ELR (cell line): ENCODE measurements at places on chromosomes 5 and 9.
A peak's percentile ranks its signal among the peaks of the same experiment; 100 is the strongest.

DNA sequence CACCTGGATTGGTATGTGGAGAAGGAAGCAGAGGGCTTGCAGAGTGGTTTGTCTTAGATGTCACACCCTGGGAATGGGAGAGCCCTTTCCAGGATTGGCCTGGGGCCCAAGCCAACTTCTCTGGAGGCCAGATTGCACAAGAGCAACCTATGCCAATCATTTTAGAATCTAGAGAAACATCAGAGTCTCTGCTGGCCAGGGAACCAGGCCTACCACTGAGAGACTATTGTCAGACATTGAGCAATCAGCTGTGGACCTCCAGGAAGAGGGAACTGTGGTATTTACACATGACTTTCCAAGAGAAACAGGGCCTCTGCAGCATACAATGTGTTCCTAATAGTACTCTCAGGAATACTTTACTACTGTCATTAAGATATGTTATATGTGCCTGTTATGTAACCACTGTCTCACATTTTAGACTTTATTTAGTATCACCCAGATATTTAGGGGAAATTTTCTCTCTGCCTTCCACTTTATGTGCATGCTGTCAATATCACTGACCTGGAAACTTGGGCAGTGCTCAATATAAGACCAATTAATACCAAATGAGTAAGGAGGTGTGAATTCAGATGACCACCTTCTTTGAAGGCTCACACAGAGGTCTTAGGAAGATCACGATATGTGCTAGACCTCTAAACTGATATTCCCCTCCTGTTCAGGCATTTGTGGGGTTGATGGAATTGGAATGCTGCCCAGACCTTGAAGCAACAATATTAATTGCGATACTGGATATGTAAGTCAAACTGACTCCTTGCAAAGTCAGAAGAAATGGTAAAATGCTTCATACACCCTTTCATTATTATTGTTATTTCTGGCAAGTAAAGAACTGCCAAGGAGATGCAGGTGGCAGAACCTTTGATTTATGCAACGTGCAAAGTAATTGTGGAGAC, 20.5 kb upstream of the CCL28 start:
- DNase-seq = no peak

DNA sequence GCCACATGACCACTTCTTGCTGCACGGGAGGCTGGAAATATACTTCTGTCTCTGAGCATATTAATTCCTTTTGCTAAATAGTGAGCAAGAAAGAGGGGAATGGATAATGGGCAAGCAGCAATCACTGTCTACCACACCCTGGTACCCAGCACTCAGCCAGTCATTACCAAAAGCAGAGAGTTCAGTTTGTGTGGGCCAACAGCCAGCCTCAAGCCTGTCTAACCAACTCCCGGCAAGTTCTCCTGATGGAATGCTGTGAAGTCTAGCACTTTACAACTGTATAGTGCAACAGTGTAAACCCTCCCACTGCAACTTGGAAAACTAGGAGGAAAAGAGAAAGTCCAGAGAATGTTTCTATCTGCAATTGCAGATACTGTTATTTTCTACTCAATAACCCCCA, 47.8 kb downstream of the PLK2 start:
- no peak for DNase-seq

GRCh38 chr5:465591-466403, 22.8 kb downstream of the EXOC3 start:
- no peak for DNase-seq

DNA sequence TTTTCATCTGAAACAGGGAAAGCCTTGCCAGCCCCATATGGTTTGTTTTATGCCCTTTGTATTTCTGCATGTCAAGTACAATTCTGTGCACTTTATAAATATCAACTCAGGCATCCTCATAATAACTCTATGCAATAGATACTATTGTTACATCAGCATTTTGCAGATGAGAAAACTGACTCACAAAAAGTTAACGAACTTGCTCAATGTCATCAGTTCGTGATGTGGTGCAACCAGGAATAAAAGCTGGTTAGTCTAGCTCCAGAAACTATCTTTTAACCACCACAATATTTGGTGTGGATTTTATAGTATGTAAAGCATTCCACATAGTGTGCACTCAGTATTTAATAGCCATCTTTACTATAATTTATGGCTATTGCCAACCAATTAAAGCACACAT, 134.9 kb downstream of the MRPS30 start:
- DNase-seq = peak; percentile 35

GRCh38 chr9:84880835-84881234, 211.3 kb downstream of the NTRK2 start:
- no peak for DNase-seq

GRCh38 chr5:136222580-136223235, 29.7 kb upstream of the SMIM32 start:
- no peak for DNase-seq

DNA sequence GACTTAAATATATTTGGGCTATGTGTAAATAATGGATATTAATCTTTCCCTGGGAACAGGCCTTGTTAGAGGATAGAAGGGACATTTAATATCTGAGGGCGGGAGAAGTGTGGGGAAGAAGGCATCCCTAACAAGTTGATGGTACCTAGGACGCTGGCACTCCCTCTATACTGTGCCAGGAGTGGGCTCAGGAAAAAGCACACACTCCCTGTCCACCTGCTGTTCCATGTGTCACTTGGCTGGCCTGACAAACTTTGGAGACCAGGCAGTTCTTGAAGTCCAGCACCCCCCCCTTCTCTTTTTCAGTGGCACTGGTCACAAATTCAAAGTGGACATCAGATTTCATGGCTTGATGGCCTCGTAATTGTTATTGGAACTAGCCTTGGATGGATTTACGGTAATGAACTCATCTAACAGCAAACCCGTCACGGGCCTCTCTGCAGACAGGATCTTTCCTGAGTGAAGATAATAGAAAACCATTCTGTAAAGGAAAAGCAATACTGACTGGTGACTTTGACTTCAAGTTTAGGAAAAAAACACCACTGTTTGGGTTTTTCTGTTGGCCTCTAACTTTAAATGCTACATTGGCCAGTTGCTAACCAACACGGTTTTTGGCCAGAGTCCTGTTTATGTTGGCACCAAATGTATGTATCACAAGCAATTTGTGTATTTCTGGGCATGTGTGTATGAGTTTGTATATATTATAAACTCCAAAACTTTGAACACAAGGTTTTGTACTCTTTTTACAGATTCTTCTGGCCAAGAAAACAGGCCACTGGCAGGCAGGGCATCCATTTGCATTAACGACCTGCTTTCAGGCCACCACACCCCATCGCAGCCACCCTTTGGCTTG, 552.6 kb downstream of the CCDC171 start:
- DNase-seq = no peak

DNA sequence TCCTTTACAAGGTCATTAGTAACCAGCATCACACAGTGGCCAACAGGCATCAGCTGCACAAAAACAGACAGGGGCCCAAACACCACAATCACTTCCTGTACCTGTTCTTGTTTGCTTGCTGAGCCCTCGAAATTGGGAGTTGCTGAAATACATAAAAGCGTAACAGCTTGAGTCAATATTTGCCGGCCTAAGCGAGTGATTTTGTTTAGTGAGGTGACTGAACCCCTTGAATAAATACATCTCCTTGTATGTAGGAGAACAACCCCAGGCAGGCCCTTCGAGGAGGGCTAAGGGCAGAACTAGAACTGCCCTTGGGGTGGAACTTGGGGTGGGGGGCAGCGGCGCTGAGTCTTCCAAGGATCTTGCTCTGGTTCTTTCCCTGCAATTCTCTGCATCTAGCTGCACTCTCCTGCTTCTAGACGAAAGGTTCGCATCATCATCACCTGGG, 502.5 kb downstream of the RASEF start:
- no peak for DNase-seq

DNA sequence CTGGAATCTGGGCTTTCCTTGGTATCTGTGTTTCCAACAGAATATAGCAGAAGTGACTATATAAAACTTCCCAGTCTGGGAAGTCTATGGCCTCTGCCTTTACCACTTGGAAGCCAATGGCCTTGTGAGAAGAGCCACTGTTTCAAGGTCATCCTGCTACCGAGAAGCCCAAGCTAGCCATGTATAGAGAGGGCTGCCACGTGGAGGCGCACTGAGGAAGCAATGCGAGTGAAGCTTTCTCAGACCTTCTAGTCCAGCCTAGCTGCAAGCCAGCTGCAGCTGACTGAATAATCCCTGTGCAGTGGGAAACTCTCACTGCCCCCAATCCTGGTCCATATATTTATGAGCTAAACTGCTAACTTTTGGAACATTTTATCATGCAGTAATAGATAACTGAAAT, 661.8 kb upstream of the RIOK2 start:
- no peak for DNase-seq

- DNase-seq = no peak
These were observed 16.6 kb downstream of the KCNIP1 start for GRCh38 chr5:170520372-170520771.

GRCh38 chr9:33375841-33376321, 26.5 kb downstream of the AQP7 start:
- DNase-seq = no peak

GRCh38 chr5:143128412-143129071, 274.9 kb downstream of the NR3C1 start:
- no peak for DNase-seq

DNA sequence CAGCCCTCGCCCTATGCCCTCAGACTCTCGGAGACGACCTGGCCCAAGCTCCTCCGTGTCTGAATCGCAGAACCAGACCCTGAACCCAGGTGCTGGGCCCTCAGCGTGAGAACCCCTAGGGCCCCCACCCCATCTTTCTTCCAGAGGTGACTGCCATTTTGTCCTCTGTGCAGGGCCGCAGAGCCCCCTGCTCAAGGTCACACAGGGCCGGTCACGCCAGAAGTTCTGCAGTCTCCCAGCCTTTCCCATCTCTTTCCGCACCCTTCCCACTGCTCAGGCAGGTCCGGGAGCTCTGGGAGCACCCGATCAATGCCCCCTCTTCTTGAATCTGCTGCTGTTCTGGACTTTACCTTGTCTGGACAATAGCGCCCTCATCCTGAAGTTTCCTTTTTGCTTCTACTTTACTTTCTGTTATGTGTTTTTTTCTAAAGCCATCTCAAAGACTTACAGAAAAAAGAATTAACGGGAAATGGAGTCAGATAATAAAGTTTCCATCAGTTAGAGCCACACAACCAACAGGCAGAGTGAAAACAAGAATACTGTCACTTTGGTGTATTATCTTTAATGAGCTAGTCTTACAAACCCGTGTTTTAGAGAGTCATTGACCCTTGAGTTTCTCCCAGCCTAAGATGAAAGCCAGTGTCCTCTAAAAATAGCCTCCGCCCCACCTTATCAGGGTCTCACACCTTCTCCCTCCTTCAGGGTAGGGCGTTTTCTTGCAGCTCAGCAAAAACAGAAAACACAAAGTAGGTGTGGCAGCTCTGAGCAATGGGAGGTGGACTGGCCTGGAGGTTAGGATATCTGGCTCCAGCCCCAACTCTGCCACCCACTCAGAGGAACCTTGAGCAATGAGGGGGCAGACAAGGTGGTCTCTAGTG, 1.8 kb downstream of the TMOD1 start:
- no peak for DNase-seq

- DNase-seq = no peak
These were observed 56.1 kb downstream of the IRX2 start for GRCh38 chr5:2695200-2695891.

- no peak for DNase-seq
These were observed 27.2 kb downstream of the AK3 start for GRCh38 chr9:4713849-4714248.

- no peak for DNase-seq
These were observed 14.1 kb upstream of the NTRK2 start for GRCh38 chr9:84655447-84655846.

DNA sequence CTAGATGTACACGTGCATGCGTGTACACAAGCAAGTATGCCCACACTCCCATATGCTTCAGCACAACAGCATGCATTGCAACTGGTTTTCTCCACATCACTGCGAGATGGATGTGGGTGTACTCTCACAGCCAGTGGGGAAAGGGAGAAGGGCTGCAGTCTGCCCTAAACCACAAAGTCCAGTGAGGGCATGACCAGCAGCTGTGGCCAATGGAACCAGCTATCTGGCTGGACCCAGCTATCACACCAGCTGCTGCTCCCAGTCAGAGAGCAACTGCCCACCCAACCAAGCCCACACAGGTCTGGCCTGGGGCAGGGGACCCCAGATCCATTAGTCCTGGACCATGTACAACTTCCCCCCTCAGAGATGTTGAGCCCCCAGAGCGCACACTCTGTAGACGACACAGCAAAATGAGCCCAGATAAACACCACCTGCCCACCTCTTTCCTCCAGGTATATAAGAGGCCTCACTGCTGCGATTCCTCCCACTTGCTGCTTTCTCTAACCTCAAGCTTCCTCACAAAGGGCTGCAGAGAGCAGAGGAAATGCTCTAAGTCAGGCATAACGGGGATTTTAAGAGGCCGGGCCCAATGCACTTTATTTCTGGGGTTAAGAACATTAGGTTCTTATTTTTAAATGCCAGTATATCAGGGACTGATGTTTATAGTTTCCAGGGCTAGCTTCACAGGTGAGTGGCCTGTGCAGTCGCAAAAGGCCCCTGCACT, 39.0 kb downstream of the SHB start:
- DNase-seq = no peak
